GM12864 (cell line): ENCODE measurements at places on chromosomes 13 and 19.

DNA sequence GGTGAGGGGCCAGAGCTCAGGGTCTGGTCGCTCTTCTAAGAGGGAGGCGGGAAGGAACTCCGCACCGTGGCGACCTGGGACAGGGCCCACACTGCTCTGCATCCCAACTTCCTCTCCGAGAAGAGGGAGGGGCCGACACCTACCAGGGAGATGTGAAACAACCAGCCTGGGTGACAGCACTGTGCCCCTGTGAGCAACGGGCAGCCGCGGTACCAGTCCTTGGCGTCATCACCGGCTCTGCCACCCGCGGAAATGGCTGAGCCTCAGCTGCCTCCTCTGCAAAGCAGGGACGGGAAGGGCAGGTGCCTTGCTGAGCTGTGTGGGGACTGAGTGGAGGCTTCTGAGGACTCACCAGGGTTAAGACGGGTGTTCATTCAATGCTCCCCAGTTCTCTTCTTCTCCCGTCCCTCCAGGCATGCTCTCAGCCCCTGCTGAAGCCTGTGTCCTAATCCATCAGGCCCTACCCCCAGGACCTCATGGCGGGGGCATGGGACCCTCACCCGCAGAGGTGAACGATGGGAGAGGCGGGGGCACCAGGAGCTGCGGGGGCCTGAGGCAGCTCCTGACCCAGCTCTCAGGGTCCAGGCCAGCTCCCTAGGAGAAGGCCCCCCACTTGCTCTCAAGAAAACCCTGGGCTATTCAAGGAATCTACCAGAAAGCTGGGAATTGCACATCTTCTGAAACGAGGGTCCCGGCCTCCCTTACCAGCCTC is 9.3 kb downstream of the ZNF787 start:
- peak; percentile 40 for DNase-seq

DNA sequence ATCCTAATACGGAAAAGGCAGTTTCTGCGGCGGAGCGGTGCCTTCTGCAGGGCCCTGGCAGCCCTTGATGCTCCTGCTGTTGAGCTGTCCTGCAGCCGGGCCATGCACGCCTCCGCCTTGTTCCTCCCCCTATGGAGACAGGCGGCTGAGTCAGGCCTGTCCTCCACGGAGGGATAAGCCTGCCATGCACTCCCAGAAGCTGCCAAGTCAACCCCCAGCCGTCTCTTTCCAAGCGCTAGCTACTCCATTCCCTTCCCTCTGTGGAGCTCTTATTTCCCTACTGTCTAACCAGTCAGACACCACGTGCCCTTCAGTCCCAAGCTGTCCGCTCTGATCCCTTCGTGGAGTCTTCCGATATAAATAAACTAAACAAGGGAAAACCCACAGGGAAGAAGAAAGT is 197.0 kb downstream of the COL4A1 start:
- DNase-seq, result no peak

DNA sequence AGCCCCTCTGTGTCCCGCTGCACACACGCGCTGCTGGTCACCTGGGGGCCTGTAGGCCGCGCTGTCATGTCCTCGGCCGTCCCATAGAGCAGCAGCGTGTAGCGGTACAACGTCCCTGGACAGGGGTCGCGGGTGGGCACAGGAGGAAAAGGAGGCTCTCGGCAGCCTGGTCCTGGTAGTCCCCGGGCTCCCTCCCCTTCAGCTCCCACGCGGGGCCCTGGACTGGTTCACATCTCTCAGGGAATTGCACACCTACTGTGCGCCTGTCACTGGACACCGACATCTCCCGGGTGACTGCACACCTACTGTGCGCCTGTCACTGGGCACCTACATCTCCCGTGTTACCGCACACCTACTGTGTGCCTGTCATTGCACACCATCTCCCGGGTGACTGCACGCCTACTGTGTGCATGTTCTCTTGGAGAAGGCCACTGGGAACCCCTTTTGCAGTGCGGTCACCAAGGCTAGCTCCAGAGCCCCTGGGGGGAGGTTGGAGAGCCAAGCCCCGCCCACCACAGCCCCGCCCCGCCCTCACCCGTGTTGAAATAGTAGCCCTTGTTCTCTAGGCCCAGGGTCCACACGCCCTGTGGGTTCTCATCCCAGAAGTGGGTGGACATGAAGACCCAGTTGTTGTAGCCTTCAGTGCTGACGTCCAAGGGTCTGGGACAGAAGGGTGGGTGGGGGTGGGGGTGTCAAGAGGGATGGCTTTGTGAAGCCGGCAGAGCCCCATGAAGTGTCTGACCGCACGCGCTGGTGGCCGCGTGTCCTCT is 3.5 kb upstream of the C19orf25 start:
- no peak for DNase-seq

- no peak for DNase-seq
Observed at GRCh38 chr13:43268632-43269031, 245.2 kb downstream of the DNAJC15 start.

DNA sequence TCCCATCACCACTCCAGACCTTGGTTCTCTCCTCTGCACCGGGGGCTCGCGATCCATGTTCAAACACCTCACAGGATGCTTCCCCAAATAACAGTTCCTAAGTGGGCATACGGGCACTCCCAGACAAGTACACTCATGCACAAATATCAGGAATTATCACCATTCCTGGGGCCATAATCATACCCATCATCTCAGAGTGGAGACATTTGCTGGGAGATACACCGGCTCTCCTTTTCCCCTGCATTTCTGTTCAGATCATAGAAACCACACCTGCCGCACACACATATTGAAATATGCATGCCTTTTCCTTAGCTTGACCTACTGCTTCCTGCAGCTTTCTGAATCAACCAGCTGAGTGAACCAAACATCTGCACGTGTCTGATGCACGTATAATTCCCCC is 33.9 kb upstream of the MBNL2 start:
- no peak for DNase-seq

DNA sequence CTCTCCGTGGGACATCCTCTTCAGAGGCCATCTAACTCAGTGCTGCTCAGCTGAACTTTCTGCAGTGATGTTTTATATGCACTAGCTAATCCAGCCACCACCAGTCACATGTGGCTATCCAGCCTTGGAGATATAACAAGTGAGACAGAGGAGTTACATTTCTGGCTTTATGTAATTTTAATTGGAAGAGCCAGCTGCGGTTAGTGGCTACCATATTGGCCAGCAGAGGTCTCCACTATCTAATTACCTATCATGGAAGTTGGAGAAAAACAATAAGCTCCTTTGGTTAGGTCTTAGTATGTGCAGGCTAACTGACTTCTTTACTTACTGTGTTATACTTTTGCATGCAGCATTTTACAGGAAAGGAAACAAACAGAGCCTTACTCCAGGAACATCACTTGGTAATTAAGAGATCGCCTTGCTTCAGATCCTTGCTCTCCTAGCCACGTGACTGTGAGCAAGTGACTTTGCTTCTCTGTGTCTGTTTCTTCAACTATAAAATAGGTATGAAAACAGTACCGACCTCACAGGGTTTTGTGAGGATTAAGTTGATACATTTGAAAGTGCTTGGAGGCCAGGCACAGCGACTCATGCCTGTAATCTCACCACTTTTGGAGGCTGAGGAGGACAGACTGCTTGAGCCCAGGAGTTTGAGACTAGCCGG is 1.6 kb upstream of the KLK10 start:
- DNase-seq, result no peak

DNA sequence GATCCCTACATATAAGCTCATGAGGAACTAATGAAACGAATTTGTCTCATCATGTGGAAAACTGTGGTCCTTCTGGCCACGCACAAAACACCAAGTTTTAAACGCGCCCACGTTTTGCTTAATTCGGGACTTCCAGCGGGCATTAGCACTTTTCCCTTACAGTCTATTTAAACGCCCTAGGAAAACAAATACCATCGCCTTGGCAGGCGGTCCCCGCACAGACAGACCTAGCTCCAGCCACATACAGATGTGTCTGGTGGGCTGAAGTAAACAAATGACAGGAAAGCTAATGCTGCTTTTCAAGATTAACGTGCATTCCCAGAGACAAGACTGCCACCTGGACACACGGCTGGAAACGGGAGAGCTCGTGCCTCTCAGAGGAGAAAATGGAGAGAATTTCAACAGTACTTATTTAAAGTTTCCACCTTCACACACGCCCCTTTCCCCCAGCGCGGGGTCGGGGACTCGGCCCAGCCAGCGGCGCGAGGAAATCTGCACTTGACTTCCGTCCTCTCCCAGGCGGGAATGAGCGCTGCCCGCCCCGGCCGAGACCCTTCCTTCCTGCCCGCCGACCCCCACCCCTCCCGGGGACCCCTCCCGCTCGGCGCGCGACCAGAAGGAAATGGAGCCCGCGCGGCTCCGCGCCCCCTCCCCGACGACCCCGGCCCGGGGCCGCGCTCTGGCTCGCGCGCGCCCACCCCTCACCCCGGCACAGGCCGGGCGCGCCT is 931 bp downstream of the USP12 start:
- no peak for DNase-seq

GRCh38 chr19:1449467-1450442 is at the start of gene APC2:
Gene APC2 (plus strand): TSS chr19:1450121. CDS start chr19:1453002, 2,881 bp downstream.
- no peak for DNase-seq

DNA sequence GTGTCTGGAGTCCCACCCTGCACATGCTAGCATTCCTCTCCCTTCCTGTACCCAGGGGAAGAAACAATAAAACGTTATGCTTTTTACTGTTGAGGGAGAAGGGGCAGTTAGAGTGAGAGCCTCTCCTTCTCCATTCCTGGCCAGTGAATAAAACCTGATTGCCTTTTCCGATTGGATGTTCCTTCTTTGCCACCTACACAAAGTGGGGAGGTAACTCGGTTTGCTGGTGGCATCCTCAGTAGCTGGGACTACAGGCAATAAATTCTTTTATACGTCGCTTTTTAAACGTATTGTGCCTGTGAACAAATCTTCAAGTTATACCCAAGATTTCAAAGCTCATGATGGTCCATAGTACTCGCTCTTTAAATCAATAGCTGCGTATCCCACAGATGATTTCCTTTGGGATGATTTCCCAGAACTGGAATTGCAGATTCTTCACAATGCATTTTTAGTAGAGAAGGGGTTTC is 660 bp upstream of the MVB12A start:
- no peak for DNase-seq

GRCh38 chr19:38635483-38636399 is 11.7 kb upstream of the ACTN4 start:
- DNase-seq, result no peak

GRCh38 chr13:110436786-110437370 is 124.6 kb downstream of the RAB20 start:
- no peak for DNase-seq

DNA sequence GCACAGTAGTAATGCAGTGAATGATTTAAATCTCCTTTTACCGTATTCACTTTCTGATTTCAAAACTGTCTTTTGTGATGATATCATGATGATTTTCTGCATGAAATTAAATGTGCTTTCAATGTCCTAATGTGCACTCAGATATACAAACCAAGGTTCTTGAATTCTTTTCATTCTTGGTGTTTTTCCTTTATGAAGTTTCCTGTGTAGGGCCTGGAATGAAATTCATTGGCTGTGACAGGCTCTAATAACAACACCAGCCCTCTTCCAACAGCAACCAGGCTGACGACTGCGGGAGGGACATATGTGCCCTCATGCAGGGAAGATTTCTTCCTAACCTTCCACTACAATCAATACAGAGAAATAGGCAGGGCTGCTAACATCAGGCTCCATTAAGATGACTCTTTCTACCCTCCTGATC is 1052.0 kb downstream of the DIAPH3 start:
- no peak for DNase-seq

DNA sequence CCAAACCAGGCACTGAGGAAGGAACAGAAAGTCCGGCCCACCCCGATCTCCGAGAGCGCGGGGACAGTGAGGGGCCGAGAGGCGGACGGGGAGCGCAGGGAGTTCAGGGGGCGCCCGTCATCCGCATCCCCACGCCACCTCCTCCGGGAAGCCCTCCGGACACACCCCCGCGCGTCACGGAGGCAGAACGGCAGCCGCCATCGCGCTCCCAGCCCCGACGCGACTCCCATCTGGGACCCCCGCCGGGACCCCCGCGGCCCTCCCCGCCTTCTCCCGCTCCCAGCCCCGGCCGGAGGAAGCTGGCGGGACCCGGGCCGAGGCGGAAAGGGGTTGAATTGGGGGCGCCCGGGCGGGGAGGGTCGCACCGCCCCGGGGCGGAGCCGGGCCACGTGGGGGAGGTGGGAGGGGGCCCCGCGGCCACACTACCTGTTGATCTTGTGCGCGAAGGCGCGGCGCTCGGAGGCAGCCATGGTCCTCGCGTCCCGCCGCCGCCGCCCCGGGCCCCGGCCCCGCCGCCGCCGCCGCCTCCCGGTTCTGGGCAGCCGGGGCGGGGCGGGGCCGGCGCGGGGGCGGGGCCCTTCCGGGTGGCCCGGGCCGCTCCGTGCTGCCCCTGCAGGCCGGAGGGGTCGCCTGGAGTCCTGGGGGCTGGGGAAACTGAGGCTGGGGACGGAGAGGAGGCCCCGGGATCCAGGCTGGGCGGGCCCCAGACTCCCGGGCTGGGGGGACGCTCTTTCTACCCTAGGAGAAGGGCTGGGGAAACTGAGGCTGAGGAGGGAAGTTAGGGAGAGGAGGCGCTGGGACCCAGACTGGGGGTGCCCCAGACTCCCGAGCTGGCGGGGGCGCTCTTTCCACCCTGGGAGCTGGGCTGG is at the start of gene DOCK6:
Gene DOCK6, minus strand, starts transcription at position 554 of the 869 bp plus-strand sequence. Its CDS starts 84 bp downstream, at position 470.
- DNase-seq, result no peak

DNA sequence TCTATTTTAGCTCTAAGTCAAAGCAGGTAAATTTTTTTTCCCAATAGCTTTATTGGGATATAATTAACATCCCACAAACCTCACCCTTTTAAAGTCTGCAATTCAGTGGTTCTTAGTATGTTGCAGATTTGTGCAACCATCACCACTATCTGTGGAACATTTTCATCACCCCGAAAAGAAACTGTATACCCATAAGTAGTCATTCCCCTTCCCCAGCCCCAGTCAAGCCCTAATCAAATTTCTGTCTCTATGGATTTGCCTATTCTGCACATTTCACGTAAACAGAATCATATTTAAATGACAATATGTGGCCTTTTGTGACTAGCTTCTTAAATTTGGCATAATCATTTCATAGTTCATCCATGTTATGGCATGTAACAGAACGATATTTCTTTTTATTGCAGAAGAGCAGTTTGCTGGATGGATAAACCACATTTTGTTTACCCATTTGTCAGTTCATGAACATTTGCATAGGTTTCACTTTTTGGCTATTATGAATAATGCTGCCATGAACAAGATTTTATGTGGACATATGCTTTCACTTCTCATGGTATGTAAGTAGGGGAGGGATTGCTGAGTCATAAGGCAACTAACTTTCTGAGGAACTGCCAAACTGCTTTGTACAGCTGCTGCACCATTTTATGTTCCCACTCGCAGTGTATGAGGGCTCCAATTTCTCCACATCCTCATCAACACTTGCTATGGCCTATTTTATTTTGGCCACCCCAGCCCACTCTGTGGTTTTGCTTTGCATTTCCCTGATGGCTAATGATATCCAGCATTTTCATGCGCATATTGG is 10.9 kb downstream of the SLC46A3 start:
- peak; percentile 90 for DNase-seq

DNA sequence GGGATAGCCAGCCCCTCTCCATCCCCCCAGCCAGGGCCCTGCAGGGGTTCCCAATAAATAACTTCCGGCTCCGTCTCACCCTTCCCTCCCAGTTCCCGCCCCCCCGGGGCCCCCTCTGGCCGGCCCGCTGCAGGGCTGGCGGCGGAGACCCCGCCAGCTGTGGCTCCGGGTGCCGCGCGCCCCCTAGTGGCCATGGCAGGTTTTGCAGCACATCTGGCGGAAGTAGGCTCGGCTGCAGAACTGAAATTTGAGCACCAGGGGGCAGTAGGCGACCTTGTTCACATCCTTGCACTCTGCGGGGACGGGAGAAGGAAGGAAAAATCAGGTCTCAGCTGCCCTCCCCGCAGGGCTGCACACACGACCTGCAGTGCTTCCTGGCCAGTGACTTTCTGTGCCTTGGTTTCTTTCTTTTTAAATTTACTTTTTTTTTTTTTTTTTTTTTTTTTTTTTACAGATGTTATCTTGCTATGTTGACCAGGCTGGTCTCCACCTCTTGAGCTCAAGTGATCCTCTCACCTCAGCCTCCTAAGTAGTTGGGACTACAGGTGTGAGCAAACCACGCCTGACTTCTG is 3.6 kb upstream of the MYO1F start:
- DNase-seq, result no peak
